Upper lobe of right lung (tissue), 1 donor: ENCODE measurements at places on chromosomes 1 and 21. TPM values are rescaled to one million over a fixed set of nuclear protein-coding genes. Genes with fewer than 3 reads are reported as not detected.

- DNase-seq, result no peak
Observed at GRCh38 chr1:53138991-53139884, 3.2 kb downstream of the SLC1A7 start.

DNA sequence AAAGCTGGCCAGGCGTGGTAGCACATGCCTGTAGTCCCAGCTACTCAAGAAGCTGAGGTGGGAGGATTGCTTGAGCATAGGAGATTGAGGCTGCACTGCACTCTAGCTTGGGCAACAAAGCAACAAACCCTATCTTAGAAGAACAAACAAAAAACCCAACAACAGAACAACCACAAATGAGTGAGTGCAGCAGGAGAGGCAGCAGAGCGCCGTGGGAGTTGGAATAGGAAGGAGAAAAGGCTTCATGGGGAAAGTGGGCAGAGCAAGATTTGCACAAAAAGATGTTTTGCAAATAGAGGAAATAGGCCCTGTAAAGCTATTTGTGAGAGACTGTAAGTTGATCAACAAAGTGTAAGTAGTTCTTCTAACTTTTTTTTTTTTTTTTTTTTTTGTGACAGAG lies 19.6 kb downstream of the SMAP2 start:
- DNase-seq, result no peak

The PADI1 gene
- total RNA-seq, result not detected

DNA sequence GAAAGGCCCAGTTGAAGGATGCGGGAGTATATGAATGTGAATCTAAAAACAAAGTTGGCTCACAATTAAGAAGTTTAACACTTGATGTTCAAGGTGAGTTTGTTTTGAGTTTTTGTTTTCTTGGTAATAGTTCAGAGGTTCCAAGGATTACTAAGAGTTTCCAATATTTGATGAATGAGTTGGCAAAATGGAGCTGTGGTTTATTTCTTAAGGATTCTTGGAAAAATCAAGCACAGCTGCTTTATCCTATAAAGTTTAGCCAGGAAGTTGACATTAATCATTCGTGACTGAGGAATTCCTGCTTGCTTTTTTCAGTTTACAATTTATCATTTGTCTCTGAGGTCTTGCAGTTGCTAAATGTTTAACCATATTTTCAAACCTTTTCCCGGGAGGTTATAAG lies 15.1 kb downstream of the VCAM1 start:
- no peak for DNase-seq

DNA sequence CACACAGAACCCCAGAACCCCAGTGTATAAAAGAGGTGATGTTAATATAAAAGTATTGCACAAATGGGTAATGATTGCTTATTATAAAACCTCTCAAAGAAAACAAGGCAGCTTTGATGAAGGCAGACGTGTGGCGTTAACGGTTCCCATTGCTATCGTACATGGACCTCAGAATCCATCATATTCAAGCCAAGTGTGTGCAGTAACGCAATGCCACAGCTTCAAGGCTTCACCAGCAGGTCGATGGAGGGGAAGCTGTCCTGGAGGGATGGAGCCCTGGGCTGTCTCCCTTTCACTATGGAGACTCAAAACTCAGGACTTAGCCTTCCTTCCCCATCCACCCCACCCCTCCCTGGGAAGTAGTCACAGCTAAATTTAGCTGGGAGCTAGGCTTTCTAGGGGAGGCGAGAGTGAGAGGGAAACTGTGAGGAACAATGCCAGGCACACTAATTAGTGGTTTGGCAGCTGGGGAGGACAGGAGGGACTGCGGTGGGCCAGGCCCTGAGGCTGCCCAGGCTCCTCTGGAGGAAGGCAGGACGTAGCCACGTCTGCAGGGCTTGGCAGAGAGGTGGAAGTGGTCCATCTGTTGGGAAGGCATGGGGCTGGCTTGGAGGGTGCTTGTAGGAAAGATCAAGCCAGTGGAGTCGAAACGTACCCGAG lies 121.2 kb downstream of the HMGB4 start:
- no peak for DNase-seq

- no peak for DNase-seq
Observed at GRCh38 chr1:70462611-70463010, 51.5 kb downstream of the CTH start.

DNA sequence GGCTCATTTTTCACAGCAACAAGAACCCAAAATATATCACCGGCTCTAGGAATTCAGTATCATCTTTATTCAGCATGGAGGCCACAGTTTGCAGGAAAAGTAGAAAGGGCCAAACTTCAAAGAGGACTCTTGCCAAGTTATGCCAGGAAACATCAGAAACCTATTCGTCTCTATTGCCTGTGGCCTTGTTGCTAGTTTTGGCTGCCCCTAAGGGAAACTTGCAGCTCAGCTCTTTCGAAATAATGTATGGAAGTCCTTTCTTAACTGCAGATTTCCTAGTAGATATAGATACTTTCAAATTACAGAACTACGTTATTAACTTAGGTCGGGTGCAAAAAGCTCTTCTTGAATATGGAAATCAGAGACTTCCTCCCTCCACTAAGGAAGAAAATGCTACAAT lies 4.2 kb upstream of the NENF start:
- no peak for DNase-seq

DNA sequence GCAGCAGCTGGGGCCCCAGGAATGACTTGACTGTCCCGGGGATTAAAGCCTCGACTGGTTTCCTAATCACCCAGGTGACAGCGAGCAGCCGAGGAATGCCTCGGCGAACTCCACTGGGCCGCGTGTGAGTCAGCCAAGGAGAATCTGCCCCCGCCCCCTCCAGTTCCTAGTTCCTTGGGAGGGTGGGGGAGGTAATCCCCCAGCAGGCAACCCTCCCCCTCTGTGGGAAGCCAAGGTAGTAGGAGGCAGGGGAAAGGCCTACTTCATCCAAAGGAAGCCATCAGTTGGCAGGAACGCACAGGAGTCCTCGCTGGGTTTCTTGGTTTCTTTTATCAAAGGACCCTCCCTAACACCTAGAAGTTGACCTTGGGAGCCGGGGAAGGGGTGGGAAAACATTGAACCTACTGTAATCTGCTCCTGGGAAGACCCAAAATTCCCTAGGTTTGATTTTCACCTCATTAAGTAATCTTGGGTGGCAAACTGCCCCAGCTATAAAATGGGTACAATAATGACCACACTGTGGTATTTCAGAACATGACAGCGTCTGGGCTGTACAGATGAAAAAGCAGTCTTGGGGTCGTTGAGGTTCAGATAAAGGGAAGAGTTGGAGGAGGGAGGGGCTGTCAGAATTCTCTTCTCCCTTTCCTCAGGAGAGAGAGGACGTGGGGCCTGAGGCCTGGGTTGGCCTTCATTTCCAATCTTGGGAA lies 1.4 kb downstream of the TENT5B start:
- peak; percentile 88 for DNase-seq

The CRYBG2 gene
- 6.9 TPM for total RNA-seq

- DNase-seq, result no peak
Observed at GRCh38 chr1:36696261-36696940, 213.7 kb upstream of the CSF3R start.

DNA sequence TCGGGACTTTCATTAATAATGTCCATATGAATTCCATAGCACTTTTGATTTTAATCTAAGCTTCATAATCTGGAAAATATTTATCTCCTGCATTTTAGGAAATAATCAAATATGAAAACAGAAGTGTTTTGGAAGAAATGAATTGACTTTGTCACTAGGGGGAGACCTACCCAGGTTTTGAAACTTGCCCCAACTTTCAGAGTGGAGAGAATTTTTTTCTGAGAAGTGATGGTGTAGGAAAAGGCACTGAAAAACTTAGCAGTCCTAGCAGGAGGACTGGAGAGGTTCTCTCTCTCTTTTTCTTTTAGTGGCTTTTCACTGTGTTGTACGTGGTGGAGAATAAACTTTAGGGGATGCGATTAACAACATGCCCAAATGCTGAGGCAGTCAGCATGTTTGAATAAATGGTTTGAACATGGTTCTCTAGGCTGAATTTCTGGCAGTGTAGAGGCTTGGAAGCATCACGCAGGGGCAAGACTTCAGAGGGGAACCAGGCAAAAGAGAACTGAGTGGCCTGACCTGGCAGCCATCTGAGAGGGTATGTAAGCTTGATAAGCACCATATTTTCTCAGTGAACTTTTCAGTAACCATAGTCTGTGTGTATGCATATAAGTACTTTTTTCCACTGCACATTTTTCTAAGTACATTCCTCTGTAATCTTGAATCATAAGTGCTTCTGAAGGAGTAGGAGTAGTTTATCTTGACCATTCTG lies 68.3 kb upstream of the NEK7 start:
- no peak for DNase-seq

GRCh38 chr1:233790662-233791371 lies 113.7 kb upstream of the SLC35F3 start:
- DNase-seq, result no peak

GRCh38 chr1:11978301-11978700 lies 1.9 kb upstream of the MFN2 start:
- no peak for DNase-seq
